SK-N-SH (cell line): ENCODE measurements at places on chromosomes 16 and 17. TPM values are rescaled to one million over a fixed set of nuclear protein-coding genes. Genes with fewer than 3 reads are reported as not detected.

- H3K36me3 ChIP-seq = no peaks in the 10 kb centered on the region
- no peak overlapping the region for H3K27ac ChIP-seq
- H3K4me1 ChIP-seq = no peaks in the 10 kb centered on the region
- no peak for DNase-seq
- no peak overlapping the region for H3K4me3 ChIP-seq
- H3K27me3 ChIP-seq = no peaks in the 10 kb centered on the region
These were observed 199.4 kb upstream of the RPL38 start for GRCh38 chr17:74004056-74004455.

- no peaks in the 10 kb centered on the region for H3K27me3 ChIP-seq
- no peak overlapping the region for H3K27ac ChIP-seq
- no peaks in the 10 kb centered on the region; the same call in 1 of the 2 replicates for H3K4me1 ChIP-seq
These were observed 21.8 kb downstream of the ACSM1 start for GRCh38 chr16:20675488-20676267.

DNA sequence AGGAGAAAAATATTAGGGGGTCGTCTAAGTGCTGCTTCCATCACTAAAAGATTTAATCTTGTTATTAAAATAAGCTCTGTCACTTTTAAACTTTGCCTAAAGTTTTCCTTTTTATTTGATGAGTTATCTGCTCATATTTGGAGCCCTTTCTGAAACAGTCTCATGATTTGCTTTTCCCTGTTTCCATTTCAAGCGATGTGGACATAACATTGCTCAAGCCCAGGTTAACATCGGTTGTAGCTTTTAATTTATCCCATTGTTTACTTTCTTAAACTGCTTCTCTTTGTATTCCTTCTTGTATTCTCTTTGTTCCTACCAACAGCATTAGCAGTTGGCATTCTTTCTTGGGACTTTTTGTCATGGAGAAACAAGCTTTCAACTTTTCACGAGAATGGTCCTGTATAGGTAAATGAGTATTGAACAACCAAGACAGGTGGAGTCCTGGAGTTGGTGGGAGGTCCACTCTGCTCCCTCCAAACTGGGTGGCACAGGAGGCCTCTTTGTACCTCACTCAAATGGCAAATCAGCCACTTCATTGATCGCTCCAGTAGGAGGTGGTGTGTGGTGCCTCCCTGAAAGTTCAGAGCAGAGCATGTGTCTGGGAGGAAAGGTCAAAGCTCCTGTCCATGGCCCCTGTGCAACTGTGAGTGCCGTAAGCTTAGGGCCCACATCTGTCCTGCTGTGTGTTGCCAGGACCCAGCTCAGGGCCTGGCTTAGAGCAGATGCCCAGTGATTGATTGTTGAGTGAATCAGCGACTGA lies 107.0 kb downstream of the CYLD start:
- DNase-seq = no peak
- no peaks in the 10 kb centered on the region for H3K4me1 ChIP-seq
- H3K27me3 ChIP-seq = no peaks in the 10 kb centered on the region
- H3K27ac ChIP-seq = no peak overlapping the region
- H3K36me3 ChIP-seq = no peaks in the 10 kb centered on the region

DNA sequence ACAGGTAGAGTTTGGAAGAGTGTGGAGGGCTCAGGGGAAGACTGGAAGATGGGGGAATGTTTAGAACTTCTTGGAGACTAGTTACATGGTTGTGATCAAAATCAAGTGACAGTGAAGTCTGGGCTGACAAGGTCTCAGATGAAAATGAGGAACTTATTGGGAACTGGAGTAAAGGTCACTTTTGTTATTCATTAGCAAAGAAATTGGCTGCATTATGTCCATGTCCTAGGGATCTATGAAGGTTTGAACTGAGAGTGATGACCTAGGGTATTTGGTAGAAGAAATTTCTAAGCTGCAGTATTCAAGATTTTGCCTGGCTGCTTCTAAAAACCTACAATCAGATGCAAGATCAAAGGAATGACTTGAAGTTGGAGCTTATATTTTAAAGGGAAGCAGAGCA lies 747.1 kb downstream of the KCNJ2 start:
- DNase-seq = no peak
- no peak overlapping the region for H3K27ac ChIP-seq
- no peaks in the 10 kb centered on the region for H3K4me1 ChIP-seq
- H3K27me3 ChIP-seq = no peaks in the 10 kb centered on the region
- H3K36me3 ChIP-seq = no peaks in the 10 kb centered on the region

Gene TNFRSF17
- 0.08 TPM in 1 of 2 replicates, not detected in the other for polyA plus RNA-seq
